Activated naive CD8-positive, alpha-beta T cell treated with anti-CD3 and anti-CD28 coated beads, Interleukin-2, amount 50 U/mL, for 24 hours (primary cell): ENCODE measurements at places on chromosomes 5 and 9.

DNA sequence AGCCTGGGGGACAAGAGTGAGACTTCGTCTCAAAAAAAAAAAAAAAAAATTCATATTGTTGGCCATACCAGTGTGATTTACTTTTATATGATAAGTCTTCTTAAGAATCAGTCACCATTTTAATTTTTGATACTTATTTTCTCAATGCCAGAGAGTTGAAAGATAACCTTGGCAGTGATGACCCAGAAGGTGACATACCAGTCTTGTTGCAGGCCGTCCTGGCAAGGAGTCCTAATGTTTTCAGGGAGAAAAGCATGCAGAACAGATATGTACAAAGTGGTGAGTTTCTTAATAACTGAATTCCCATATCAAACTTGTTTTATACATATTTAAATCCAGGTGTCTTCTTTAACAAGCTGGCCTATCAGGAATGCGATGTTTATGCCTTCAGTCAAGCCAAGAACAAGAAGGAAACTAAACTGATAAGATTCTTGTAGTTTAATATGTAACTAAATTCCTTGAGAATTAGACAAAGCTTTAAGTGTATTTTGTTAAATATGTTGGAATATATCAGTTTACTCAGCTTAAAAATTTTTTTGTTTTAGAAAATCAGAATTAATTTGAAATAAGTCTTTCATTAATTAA lies 81.5 kb downstream of the NIPBL start:
- H3K27me3 ChIP-seq = no peaks in the 10 kb centered on the region
- no peak overlapping the region for H3K4me3 ChIP-seq
- no peak for DNase-seq
- H3K4me1 ChIP-seq = peaks cover 4% of the 10 kb centered on the region

GRCh38 chr9:114060070-114060469 lies 18.0 kb downstream of the AMBP start:
- no peak overlapping the region for H3K4me3 ChIP-seq
- no peaks in the 10 kb centered on the region for H3K27me3 ChIP-seq
- no peak overlapping the region for H3K27ac ChIP-seq
- H3K4me1 ChIP-seq = no peaks in the 10 kb centered on the region
- no peaks in the 10 kb centered on the region for H3K36me3 ChIP-seq

DNA sequence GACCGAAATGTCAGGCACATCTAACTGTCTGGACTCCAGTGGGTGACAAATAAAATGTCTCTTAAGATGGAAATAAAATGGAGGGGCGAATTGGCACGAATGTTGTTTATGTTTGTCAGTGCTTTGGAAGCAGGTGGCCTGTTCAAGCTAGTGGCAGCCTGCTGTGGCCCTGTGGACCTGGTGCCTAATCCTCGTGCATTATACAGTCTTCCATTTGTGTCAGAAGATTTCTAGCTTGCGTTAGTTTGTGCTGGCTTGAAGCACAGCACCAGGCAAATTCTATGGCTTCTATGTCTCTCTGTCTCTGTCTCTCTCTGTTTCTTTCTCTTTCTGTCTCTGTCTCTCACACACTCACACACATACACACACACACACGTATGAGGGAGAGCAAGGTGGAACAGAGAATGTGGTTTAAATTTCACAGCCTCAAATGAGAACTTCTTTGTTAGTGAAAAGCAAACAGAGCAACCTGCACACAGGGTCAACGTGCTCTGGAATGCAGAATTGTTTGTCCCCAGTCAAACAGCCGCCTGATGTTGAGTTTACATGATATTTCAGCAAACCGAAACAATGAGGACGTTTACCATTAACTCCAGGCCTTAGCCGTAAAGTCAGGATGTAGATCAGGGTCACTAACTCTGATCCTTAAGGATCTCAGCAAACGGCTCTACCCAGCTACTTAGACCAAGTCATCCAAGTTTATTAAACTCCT lies 39.0 kb upstream of the CD180 start:
- H3K4me3 ChIP-seq = no peak overlapping the region
- DNase-seq = no peak

GRCh38 chr9:87256973-87257372 lies 240.7 kb upstream of the DAPK1 start:
- H3K27ac ChIP-seq = no peak overlapping the region
- no peaks in the 10 kb centered on the region for H3K4me1 ChIP-seq
- H3K4me3 ChIP-seq = no peak overlapping the region
- H3K27me3 ChIP-seq = no peaks in the 10 kb centered on the region
- DNase-seq = no peak
- H3K36me3 ChIP-seq = no peaks in the 10 kb centered on the region

DNA sequence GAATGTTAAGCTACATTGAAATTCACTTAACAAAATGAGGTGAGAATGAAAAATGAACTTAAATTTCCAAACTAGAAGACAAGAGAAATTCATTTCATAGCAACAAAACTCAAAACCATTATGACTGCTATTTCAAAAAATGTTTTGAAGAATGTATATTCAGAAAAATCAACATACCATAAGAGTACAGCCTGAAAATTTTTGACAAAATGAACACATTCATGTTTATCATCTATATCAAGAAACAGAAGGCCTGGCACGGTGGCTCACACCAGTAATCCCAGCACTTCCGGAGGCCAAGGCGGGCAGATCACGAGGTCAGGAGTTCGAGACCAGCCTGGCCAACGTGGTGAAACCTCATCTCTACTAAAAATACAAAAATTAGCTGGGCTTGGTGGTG lies 4.2 kb upstream of the IL6ST start:
- H3K27ac ChIP-seq = no peak overlapping the region
- no peaks in the 10 kb centered on the region for H3K27me3 ChIP-seq
- H3K4me3 ChIP-seq = no peak overlapping the region
- DNase-seq = no peak
- H3K36me3 ChIP-seq = peaks cover 7% of the 10 kb centered on the region

DNA sequence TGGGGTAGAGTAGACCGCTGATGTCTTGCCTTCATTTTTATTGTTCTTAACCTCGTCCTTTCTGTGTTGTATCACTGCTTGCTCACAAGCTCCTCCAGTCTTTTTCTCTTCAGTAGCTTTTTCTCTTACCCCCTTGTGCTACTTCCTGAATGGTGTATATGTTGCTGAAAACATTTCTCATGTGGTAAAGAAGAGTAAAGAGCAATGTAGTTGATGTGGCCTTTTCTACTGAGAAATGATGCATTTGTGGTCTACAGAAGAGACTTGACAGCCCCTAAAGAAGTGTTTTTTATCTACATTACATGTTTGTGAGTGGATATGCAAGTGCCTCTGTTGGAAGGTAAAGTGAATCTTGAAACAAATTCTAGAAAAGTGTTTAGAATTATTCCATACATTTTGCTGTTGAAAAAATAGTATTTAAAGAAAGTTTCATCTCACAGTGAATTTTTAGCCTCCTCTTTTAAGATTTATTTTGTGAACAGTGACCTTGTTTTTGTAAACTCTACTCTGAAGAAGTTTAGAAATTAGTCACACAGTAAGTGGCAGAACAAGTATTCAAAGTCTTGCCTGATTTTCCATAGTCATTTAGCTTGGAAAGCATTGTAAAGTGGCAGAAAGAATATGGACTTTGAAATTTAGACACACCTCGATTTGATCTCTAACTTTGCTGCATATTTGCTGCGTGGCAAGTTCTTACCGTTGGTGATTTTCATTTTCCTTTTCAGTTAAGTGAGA lies 17.4 kb downstream of the CDC42SE2 start:
- peak overlapping the region; percentile 94 for H3K27ac ChIP-seq
- H3K27me3 ChIP-seq = no peaks in the 10 kb centered on the region
- peaks cover 95% of the 10 kb centered on the region for H3K4me1 ChIP-seq
- peak overlapping the region; percentile 76 for H3K4me3 ChIP-seq

DNA sequence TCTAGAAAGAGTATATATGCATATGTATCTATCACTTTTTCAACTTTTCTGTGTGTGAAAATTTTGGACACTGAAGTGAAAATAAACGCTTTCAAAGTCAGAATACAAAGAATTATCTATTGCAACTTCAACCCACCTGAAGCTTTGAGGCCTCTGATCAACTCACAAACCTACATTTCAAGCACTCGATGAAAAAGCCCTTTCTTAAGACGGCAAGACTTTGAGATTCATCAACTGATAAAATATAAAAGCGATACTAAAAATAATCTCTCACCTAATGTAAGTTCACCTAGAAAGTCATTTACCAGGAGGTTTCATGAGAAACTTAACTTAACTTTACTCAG lies 1.2 kb downstream of the GOLPH3 start:
- peaks cover 45% of the 10 kb centered on the region for H3K36me3 ChIP-seq
- no peak for DNase-seq
- H3K4me3 ChIP-seq = peak overlapping the region; percentile 98
- H3K27ac ChIP-seq = peak overlapping the region; percentile 94
- peaks cover 1% of the 10 kb centered on the region for H3K27me3 ChIP-seq
- H3K4me1 ChIP-seq = peaks cover 49% of the 10 kb centered on the region

DNA sequence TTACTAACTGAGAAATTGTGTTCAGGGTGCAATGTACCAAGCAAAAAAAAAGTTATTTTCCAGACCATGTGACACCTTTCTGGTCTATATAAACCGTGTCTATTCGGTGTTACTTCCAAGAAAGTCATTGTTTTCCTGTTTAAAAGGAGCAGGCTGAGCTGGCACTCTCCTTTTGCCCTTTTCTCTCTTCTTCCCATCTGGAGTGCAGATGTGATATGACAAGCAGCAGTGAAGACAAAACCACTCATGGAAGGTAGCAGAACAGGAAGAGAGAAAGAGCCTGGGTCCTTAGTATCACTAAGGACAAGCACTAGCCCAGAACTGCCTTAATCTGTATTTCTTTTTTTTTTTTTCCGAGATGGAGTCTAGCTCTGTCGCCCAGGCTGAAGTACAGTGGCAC lies 25.6 kb downstream of the LYRM7 start:
- H3K4me1 ChIP-seq = peaks cover 9% of the 10 kb centered on the region
- H3K4me3 ChIP-seq = no peak overlapping the region
- no peaks in the 10 kb centered on the region for H3K27me3 ChIP-seq
- no peak overlapping the region for H3K27ac ChIP-seq
- DNase-seq = no peak

- no peaks in the 10 kb centered on the region for H3K36me3 ChIP-seq
- H3K4me3 ChIP-seq = no peak overlapping the region
- H3K27ac ChIP-seq = no peak overlapping the region
Observed at GRCh38 chr5:148978370-148979082, 84.3 kb downstream of the SH3TC2 start.

DNA sequence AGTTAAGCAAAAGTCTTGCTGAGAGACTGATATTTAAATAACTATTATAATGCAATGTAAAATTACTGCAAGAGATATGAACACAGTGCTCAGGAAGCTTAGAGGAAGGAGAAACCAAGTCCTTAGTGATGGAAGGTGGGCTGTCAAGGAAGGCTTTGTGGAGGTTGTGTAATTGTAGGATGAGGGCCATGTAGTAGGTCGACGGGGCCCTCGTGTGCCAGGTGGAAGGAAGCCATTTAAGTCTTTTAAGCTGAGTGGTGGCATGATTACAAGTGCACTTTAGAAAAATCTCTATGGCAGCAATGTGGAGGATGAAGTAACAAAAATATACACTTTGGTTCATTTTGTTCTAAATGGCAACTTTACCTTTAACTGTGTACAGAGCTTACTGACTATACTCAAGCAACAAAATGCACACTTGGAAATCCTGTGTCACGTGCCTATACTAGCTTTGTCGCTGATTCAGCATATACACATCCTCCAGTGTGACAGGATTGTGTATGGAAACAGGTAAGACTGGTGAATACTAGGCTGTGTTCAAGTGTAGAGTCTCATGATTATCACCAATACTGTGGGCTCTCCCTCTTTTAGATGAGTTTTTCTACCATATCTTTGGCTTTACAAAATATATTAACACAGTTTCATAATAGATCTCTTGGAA lies 78.6 kb downstream of the TMC1 start:
- peaks cover 9% of the 10 kb centered on the region for H3K4me1 ChIP-seq
- H3K36me3 ChIP-seq = no peaks in the 10 kb centered on the region
- H3K27ac ChIP-seq = no peak overlapping the region

GRCh38 chr9:21565155-21565554 lies 83.0 kb upstream of the IFNE start:
- H3K27ac ChIP-seq = no peak overlapping the region
- no peak overlapping the region for H3K4me3 ChIP-seq
- no peaks in the 10 kb centered on the region for H3K36me3 ChIP-seq

DNA sequence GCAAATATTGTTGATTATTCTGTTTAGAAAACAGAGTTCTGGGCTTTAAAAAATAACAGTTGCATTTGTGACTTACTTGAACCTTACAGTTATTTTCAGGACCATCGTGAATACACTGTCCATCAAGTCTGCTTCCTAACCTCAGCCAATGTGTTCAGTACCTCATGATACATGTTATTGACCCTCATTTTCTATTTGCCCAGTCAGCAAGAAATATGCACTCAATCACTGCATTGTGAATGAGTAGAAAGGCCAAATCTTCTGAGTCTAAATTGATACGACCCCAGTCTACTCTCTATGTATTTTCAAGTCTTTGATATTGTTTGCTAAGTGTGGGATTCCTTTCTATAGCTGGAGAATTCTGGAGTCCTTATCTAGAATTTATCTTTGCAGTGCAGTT lies 156.2 kb downstream of the RAB3C start:
- DNase-seq = no peak
- H3K36me3 ChIP-seq = no peaks in the 10 kb centered on the region
- H3K4me3 ChIP-seq = no peak overlapping the region
- H3K4me1 ChIP-seq = no peaks in the 10 kb centered on the region
